ENCODE measurements at places on chromosomes 13 and 19.

DNA sequence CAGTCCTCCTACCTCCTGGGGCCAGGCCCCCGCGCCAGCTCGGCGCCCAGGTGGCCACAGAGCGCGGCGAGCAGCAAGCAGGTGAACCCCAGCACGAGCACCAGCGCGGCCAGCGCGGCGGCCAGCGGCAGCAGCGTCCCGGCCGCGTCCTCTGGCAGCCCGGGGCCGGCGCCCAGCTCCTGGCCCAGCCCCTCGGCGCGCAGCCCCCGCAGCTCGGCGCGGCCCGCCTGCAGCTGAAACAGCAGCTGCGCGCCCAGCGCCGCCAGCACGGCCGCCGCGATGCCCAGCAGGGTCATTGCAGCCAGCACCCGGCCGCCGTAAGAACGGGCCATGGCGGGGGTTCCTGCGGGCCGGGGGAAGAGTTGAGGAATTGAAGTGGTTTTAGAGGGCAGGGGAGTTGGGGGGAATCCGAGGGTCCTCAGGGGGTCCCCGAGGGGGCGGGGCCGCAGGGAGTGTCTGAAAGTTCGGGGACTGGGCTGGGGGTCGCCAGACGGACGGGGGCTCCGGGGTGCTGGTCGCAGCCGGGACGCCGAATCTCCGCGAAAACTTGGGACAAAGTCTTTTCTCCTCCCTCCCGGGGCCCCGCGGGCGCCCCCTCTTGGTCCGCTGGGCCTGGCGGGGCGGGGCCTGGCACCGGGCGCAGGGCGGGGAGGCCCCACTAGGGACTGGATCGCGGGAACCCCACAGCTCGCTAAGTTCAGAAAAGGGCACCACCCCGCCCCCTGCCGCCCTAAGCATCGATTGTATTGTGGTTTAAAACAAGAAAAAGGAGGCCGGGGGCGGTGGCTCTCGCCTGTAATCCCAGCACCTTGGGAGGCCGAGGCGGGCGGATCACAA is at the start of gene TMEM221:
Gene TMEM221 (minus strand): TSS at position 538 of the 837 bp plus-strand sequence. CDS start 206 bp downstream, at position 332.
- peak; percentile 83 for DNase-seq

DNA sequence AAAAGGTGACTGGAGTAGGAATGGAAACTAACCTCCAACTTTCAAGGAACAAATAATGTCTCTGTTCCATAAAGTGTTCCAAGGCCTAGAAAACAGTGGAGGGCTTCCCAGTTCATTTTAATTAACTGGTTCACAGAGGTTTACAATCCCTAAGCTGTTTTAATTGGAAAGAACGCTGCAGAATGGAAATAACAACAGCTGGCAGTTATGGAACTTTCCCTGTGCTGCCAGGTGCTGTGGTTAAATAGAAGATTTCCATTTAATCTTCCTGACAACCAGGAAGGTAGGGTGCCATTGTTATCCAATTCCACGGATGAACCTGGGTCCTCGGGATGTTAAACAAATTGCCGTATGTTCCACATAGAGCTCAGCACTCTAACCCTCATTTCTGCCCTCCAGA is 22.2 kb upstream of the PEG3 start:
- DNase-seq = no peak

DNA sequence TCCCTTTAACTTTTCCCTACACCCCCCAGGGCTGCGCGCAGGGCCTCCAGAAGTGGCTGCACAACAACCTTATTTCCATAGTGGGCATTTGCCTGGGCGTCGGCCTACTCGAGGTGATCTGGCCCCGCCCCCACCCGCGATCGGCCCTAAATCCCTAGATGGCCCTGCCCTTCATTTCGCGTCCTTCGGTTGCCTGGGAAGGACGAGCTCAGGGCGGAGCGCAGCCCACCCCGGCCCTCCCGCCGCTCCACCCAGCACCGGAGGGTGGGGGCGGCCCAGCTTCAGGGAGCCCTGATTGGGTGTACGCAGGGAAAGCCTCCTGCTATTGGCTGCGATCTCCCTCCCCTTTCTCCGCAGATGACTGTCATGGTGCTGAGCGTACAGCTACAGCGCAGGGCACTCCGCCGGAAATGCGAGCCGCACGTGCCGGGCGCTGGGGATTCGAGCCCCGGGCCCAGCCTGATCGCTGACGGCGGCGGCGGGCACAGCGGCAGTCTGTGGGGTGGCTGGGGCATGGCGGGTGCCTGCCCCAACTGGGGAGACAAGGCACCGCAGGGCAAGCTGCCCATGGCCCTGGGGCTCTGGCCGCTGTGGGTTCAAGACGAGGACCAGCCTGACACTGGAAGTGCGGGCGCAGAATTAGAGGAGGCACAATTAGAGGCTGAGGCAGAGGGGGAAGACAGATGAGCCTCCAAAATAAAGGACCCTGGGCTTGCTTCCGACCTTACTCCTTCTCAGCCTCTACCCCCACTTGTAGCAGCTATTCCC is 4.3 kb downstream of the CD37 start:
- no peak for DNase-seq

GRCh38 chr19:56839652-56840450 is 675 bp downstream of the PEG3 start:
- DNase-seq = peak; percentile 82

DNA sequence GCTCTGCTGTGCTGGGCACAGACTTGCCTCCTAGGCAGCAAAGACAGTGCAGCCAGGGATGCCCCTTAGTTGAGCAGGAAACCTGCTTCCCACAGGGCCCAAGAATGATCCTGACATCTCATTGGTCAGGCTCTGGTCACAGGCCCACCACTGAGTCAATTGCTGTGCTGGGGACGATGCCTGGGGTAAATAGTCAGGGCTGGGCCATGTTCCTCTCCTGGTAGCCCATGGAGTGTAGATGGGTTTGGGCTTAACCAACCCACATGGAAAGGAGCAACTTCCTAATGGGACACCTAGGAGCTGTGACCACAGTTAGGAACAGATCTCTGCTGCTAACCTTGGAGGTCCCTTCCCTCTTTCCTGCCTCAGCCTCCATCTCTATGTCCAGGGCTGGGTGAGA is 212.5 kb upstream of the ZNF536 start:
- DNase-seq = no peak

DNA sequence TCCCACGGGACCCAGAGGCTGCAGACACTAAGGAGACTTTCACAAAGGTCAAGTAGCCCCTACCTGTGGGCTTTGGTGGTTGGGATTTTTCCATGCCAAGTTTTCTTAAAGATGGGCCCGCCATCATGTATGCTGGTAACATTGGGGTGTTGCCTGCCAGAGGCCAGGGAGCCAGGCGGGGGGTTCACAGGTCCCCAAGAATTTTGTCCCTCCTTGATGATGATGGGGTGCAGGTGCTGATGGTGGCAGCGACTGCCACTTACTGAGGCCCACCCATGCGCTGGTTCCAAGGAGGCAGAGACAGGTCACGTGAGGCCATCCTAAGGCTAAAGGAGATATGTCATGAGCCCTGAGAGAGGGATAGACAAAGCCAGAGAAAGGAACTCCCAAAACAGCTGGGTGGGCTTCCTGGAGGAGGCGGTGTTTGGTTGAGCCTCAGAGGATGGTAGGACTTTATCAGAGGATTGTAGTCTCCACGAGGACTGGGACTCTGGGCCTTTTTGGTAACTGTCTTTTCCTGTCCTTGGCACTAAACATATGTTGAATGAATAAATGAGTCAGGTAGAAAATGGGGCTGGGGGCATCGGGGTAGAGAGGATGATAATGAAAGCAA is 14.4 kb downstream of the PLEKHF1 start:
- DNase-seq = no peak

- DNase-seq = no peak
Measured at GRCh38 chr19:17488593-17489391, 18.5 kb downstream of the SLC27A1 start.

DNA sequence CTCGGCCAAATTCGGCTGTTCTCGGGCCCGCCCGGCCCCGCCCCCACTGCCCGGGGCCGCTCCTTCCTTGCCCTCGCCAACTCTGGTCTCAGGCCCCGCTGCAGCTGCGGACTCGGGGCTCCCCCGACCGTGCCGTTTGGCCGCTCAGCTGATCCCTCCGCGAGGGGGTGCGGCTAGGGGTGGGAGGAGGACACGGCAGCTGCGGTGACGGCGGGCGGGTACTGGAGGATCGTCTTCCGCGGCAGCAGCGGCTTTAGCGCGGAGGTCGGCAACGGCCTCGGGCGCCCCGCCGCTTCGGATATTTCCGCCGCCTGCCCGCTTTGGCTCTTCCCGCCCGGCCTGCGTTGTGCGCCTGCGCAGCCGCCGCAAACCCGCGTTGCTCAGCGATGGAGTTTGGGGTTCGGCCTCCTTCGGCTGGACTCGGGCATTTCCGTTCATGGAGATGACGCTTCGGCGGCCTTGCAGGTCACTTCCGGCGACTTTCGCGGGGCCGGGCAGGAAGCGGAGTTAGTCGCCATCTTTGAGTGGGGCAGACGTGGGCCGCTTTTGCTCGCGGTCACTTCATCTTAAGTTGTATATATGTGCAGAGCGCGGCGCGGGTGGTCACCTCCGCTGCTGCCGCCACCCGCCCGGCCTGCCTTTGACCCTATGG is 338 bp upstream of the UBE2M start:
- peak; percentile 100 for DNase-seq

DNA sequence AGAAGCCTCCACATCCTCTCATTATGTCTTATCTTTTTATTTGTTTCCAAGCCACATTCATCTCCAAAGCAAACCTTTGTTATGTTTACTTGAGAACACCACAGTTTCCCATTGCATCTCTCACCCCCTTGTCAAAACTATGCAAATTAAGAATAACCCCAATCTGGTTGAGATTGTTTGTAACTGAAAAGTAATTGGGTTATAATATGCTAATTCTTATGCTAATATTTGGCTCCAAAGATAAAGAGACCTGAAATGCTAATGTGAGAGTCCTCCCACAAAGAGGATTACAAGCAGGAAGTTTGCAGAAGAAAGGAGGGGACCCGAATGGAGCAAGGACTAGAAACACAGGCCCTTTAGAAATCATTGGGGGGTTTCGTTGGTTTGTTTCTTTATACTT is 92.9 kb upstream of the UBL3 start:
- DNase-seq = no peak

DNA sequence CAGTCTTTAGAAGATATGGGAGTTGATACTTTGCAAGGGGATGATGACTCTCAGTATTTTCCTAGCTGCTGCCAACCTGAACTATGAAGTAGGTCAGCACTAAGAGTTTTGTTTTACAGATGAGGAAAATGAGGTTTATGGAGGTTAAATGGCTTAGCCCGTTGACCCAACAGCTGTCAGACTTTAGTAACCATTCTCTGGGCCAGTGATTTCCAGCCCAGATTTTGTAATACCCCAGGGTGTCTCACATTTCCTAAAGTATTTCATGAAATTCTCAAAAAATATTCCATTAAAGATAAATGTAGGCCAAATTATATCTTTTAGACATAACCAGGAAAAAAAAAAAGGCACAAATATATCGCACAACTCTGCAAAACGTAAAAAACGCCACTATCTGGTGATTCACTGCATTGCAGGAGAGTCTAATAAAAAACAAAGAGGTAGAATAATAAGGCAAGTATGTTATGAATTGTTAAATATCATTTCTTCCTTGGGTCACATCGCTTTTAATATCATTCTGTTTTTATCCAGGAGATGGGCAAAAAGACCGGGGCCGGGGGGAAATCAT is 112.5 kb downstream of the DACH1 start:
- DNase-seq = no peak

DNA sequence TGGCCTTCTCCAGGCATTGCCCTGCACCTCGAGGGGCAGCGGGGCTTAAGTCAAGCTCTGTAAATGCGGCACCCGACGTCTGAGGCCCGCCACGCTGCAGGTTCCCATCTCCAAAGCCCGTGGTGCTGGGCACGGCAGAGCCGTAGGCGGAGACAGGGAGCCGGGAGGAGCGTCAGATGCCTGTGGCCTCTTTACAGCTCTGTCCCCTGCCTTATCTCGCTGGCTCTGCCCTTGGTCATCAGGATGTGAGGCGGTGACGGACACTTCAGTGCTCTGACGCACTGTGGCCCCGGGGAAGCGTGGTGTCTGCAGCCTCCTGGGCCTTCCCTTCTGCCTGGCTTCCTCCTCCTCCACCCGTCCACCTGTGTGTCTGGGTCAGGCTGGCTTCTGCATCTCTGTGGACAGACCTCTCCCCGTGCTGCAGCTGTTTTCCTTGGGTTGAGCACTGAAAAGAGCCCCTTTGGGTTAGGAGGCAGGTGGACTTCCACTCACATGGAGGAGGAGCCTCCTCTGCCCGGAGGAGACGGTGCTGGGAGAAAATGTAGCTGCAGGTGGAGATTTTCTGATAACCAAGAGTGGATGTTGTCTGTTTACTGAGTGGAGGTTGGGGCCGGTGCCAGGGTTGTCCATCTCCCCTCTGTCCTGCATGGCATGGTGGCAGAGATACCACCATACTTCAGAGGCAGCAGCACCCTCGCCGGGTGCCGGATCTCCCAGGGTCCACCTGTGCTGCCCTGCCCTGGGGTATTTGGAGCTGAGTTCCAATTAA is 14.6 kb downstream of the MCF2L start:
- no peak for DNase-seq

DNA sequence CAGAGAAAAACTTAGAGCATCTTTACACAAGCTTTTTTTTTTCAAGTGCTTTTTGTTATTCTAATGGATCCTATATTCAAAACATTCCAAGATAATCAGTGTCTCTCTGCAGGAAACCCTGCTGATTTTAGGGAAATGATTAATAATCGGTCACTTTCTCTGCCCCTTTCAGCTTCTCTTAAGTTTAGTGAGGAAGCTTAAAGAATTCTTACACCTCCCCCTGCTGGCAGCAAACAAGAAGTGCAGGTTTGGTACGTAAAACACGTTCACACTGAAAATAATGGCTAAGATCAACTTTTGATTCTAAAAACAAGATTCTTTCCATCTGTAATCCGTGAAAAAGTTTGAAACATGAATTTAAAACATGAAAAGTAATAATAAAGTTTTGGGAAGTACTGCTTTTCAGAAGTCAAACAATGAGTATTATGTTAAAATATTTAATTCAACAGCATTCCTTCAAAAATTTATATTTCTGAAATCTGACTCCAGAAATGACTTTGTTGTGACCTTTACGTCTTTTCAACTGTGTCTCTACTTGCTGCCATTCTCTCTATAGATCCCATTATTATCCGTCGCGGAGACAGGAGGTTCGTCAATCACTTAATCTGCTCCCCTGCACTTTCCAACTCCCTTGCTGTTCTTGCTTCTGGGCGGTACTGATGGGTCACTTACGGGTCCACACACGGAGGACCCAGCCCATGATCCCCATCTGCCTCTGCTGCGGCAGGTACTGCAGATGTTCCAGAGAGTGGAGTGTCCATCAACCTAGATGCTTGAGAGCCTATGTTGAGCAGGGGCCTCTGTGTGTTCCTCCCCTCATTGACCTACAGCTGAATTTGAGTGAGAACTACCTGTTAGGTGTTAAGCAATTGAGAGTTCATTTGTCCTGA is 203.1 kb upstream of the EDNRB start:
- DNase-seq = peak; percentile 79

DNA sequence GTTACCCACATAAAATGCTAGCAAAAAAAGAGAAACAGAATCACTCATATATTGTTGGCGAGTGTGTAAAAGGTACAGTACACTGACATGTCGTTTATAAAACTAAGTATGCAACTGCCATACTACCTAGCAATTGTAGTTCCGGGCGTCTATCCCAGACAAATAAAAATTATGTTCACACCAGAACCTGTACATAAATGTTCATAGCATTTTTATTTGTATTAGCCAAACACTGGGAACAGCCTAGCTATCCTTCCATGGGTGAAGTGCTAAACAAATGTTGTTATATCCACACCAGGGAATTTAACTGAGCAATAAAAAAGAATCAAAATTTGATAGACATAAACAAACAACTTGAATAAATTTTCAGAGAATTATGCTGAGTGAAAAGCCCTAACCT is 28.9 kb upstream of the POSTN start:
- no peak for DNase-seq
